Sciatic nerve (tissue), 2 donors: ENCODE measurements at places on chromosomes 5 and 9. TPM values are rescaled to one million over a fixed set of nuclear protein-coding genes. Genes with fewer than 3 reads are reported as not detected.

GFPT2 gene
- 39.8 TPM for total RNA-seq

EEIG1 gene
- 96.8 TPM for total RNA-seq

TMEM252 gene
- not detected for total RNA-seq

DIPK1B gene
- total RNA-seq = 11.6 TPM

MOB3B gene
- 14.9 TPM for total RNA-seq

GRCh38 chr5:173056783-173057061 lies 570 bp downstream of the CREBRF start:
- no peak for DNase-seq

GRCh38 chr5:174425271-174425963 lies 299.0 kb upstream of the MSX2 start:
- no peak for DNase-seq

DNA sequence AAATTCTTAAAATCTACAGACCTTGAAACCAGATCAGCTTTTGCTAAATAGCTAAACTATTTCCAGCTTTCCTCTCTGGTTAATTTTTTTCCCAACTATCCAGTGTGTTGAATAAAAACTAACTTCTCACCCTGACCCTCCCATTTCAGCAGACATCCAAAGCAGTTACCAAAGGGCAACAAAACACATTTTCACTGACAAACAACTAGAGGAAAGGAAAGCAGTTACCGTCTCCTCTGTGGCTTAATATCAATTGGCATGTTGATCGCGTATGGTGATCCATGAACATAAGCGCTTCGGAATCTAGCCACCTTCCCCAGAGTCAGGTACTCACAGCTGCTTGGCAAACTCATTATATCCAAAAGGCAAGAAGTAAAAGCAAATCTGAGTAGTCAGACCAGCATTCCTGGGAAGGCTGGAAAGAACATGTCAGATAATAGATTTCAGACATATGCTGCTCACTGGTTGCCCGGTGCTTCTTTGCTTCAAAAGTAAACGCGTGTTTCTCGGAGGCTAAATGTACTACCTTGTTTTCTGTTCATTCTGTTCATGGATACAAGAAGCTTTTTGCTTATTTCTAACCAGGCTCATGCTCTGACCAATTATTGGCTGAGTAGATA lies 463.4 kb downstream of the PDE4D start:
- DNase-seq = no peak

GRCh38 chr5:67204821-67205220 lies 8.2 kb upstream of the CD180 start:
- DNase-seq = no peak

DNA sequence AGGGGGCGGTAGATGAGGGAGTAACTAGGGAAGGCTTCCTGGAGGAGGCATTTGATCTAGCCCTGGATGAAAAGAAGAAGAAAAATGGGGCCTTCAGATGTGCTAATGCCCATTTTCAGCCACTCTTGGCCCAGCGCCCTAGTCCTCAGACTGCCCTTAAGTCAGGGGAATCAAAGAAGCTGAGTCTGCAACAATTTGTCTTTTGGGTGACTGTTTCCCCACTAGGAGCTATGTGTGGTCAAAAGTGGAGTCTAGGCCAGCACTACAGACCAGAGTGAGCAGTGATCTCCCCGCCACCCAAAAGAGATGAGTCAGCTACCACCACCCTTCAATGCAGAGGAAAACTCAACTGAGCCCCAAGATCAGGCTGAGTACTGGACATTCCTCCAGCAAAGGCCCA lies 542.1 kb downstream of the BNC2 start:
- DNase-seq = no peak

- no peak for DNase-seq
Observed at GRCh38 chr9:76617497-76618175, 146.6 kb upstream of the PCA3 start.

DNA sequence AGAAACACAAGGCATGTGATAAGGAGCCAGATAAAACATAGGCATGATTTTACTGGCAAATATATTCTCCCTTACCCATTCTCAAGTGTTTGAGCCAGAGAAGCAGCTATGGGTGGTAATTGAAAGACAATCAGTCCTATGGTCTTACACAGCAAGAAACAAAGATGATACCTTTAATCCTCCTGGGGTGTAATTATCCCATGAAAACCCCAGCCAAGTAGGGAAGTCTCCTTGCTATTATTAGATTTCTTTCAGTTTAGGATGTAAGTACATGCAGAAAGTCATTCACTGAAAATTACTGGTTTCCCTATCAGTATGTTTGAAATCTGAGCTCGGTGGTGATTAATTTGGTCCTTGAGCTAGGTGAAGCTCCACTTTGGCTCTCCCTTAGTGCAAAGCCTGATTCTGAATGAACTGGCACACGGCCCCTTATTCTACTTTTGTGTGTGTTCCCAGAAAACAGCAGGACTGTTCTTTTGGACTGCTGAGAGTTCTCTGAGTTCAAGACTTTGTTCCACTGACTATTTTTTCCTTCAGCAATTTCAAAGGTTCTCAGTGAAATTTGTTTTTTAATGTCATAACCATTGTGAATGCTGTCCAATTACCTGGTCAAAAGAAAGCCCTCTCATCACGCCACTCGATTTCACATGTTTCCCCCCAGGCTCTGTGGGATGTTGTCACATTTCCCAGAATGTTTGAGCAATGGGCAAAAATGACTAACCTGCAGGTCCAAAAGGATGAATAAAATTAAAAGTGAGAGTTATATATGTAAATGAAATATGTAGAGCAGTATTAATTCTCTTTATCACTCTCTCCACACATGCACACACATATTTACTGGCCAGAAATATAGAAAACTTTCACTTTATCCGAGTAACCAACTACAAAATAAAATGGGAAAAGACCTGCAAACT lies 343.0 kb downstream of the RAB3C start:
- no peak for DNase-seq
